ENCODE measurements at places on chromosomes 12 and 14.
A peak's percentile ranks its signal among the peaks of the same experiment; 100 is the strongest.

GRCh38 chr12:100128512-100128908 lies 14.2 kb downstream of the BLTP3B start:
- DNase-seq, result peak; percentile 16

DNA sequence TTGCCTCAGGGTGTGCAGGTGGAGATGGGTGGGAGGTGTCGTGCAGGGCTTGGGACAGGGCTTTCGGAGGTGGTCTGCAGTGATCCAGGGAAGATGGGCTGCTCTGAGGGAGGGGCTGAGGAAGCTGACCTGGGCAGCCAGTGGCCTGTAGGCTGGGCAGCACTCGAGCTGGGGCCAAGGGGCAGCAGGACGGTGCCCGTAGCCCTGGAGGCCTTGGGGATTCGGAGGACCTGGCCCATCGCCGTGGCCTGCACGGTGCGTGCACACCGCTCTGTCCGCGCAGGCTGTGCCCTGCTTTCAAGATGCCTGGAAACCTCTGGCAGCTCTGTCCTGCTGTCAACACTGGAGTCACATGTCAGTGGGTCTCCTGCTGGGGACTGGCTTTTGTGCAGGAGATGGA lies 9.1 kb downstream of the PACS2 start:
- no peak for DNase-seq

- no peak for DNase-seq
These were observed 43.2 kb downstream of the BICDL1 start for GRCh38 chr12:120032242-120032641.

DNA sequence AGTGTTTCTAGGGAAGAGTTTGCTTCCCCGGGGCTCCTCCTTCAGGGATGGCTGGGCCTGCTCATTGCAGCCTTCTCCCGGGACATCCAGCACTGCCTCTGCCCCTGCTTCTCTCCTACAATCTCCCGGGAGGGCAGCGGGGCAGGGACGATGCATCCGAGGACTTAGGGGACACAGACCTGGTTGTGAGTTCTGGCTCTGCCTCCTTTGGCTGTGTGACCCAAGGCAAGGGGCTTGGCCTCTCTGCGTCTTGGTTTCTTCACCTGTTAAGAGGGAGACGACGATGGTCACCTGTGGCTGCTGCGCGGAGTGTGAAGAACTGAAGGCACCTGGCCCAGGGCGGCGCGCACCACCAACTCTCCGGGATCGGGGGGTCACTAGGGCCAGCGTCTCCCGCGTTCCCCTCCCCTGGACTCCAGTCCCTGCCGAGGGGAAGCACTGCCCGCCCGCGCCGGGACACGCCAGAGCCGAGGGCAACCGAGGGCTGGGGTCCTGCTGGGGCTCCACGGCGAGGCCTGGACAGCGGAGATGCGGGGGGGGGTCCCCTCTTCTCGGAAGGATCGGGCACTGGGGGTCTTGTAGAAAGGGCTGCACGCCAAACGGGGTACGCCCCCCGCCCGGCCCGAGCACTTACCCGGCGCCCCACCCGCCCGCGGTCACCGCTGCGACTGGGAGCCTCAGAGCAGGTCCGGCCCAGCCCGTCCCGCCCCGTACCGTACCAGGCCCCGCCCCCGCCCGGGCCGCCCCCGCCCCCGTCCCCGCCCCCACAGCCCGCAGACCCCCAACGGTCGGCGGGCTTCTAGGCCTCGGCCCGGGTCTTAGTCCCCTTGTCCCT lies at the start of gene HVCN1:
HVCN1 (minus strand) TSS at position 670 of the 835 bp plus-strand sequence. CDS start 5,870 bp downstream, outside the sequence.
- DNase-seq, result no peak

DNA sequence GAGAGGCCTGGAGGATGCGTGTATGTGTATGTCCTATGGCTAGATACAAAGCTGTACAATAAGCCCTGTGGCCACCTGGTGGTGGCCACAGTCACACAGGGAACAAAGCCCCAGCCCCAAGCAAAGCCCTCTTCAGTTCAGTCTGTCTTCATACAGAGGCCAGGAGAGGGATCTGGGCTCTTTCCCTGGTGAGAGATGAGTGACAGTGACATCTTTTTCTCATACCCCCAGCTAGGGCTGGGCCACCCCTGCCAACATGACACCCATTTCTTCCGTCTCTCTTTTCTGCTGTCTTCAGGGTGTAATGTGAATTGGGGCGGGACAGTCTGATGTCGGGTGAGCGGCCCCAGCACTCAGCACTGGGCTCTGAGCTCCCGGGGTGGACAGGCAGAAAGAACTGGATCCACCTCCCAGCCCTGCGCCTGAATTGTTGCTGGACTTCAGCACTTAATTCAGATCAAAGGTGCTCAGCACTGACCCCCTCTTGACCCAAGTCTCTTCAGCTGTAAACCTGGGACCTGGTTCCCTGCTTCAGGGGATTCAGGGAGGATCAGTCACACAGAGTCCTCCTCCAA lies 59.8 kb downstream of the SERPINA3 start:
- DNase-seq, result no peak

DNA sequence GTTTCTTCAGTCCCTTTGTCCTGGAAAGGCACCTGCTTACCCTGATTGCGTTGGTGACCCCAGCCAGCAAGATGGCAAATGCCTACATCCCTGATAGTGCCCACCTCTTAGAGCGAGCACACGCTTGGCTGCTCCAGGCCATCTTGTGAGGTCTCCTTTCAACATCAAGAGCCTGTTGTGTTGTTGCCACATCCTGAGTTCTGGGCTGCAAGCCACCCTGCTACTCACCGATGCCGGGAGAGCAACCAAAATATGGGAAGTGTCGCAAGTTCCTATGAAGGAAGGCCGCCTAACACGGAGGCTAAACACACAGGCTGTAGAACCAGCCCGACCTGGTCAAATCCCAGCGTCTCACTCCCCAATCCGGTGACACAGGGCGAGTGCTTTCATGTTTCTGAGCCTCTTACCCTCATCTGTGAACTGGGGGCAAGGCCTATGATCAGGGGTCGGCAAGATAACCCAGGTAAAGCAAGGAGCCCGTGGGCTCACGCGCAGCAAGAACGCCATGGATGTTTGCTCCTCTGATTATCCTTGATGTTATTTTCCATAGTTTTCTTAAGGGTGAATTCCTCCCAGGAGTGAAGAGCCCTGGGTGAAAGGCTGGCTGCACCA lies 98.4 kb downstream of the LGMN start:
- no peak for DNase-seq

GRCh38 chr14:38098074-38098836 lies 109.4 kb upstream of the SSTR1 start:
- DNase-seq, result no peak

Measured in H54 (cell line).